Calu3 (cell line): ENCODE measurements at places on chromosomes 7 and 10.
A peak's percentile ranks its signal among the peaks of the same experiment; 100 is the strongest.

DNA sequence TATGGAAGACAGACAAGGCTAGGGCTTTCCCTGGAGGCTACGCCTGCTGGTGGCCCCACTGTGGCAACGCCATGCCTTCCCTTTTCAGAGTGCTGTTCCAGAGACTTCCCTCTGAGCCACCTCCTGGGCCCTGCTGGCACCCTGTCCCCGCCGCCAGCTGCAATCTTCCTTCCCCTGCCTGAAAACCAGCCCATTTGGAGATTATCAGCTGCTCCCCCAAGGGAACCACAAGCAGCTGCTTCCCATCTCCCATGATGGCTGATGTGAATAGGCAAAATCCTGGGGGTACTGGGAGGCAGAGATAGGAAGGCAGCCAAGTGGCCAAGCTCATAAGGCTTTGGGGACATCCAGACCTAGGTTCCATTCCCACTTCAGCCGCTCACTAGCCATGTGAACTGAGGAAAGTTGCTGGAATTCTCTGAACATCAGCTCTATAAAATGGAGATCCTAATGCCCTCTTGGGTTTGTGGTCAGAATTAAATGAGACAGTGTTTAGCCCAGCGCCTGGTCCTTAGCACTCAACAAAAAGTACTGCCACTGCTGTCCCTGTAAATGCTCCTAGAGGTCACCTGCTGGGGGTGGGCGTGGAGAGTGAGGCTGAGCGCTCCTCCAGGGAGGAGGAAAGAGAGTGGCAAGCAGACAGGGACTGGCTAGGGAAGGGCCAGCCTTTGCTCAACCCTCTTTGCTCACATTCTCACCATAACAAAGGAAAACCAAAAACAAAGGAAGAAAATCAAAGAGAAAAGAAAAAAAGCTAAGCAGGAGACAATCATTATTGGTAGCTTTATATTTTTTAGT, 5.9 kb downstream of the TSPAN33 start:
- no peaks in the 10 kb centered on the region for H3K4me1 ChIP-seq
- no peak for DNase-seq
- no peak overlapping the region for H3K4me3 ChIP-seq
- no peaks in the 10 kb centered on the region for H3K27me3 ChIP-seq
- no peak overlapping the region for H3K27ac ChIP-seq

DNA sequence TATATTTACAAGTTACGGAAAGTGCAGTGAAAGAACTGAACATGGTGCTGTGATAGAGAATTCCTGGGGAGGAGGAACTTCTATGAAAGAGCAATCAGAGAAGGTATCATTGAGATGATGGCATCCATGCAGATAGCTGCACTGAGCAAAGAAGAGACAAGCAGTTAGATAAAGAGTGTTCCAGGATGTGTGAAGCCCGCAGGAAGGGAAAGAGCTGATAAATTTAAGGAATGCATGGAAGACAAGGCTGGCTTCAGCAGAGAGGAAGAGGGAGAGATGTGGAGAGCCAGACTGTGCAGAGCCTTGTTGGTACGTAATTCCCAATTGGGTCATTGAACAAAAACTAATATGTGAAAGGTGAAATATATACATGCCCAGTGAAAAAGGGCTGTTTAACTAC, 538.9 kb downstream of the INHBA start:
- H3K4me1 ChIP-seq: peaks cover 3% of the 10 kb centered on the region
- no peaks in the 10 kb centered on the region for H3K27me3 ChIP-seq
- DNase-seq: no peak

- no peaks in the 10 kb centered on the region for H3K27me3 ChIP-seq
- H3K36me3 ChIP-seq: no peaks in the 10 kb centered on the region
- DNase-seq: no peak
- H3K4me3 ChIP-seq: no peak overlapping the region
These were observed 316.6 kb downstream of the GFRA1 start for GRCh38 chr10:115956225-115957011.

DNA sequence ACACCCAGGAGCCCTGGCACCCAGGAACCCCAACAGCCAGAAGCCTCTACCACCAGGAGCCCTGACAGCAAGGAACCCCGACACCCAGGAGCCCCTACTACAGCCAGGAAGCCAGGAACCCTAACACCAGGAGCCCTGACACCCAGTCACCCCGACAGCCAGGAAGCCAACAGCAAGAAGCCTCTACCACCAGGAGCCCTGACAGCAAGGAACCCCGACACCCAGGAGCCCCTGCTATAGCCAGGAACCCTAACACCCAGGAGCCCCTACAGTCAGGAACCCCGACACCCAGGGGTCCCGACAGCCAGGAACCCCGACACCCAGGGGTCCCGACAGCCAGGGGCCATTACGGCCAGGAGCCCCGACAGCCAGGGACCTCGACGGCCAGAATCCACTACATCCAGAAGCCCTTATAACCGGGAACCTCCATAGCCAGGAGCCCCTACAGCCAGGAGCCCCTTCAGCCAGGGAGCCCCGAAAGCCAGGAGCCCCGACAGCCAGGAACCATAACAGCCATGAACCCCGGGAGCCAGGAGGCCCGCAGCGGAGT, 440 bp upstream of the GLRX3 start:
- H3K4me3 ChIP-seq: peak overlapping the region; percentile 80
- DNase-seq: no peak
- H3K27me3 ChIP-seq: no peaks in the 10 kb centered on the region
- no peak overlapping the region for H3K27ac ChIP-seq
- peaks cover 37% of the 10 kb centered on the region for H3K36me3 ChIP-seq

DNA sequence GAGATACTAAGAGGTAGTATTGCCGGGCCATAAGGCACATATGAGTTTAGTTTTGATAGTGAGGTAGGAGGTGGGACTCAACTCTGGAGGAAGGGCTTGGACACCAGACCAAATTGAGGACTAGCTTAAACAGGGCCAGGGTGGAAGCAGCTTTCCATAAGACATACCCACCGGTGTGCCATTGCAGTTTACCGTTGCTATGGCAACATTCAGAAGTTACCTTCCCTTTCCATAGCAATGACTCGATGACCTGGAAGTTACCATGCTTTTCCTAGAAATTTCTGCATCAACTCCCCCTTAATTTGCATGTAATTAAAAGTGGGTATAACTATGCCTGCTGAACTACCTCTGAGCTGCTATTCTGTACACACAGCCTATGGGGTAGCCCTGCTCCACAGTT, 10.9 kb upstream of the SNX10 start:
- H3K27ac ChIP-seq: no peak overlapping the region
- H3K27me3 ChIP-seq: no peaks in the 10 kb centered on the region
- no peaks in the 10 kb centered on the region for H3K4me1 ChIP-seq
- H3K4me3 ChIP-seq: no peak overlapping the region
- DNase-seq: no peak

DNA sequence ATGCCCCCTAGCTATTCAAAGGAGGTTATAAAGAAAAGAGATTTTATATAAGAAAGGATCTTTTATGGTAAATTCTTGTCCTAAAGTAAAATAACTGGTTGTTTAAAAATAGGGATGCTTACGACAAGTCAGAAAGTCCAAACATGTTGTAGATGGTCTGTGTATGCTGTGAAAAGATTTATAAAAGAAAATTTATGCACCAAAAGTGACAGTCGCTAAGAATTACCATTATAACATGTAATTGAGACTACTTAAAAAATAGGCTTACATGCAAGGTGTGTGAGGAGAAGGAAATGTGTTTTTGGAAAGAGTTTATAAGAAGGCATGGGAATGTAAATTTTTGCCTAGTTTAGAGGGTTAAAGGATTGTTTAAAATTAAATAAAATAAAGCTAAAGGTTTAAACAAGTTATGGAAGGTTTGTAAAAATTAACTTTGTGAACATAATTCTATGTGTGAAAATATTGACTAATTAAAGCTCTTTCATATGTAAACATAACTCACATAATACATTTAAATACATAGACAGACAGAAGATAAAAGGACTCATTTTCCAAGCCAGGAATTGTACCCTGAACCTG, 118.5 kb downstream of the LYZL1 start:
- no peak overlapping the region for H3K4me3 ChIP-seq
- peaks cover 15% of the 10 kb centered on the region for H3K36me3 ChIP-seq
- H3K27me3 ChIP-seq: no peaks in the 10 kb centered on the region
- no peaks in the 10 kb centered on the region for H3K4me1 ChIP-seq

GRCh38 chr7:142130267-142130666, 18.7 kb downstream of the MGAM2 start:
- peak overlapping the region; percentile 75 for H3K27ac ChIP-seq
- H3K27me3 ChIP-seq: no peaks in the 10 kb centered on the region
- H3K4me1 ChIP-seq: peaks cover 33% of the 10 kb centered on the region
- DNase-seq: peak; percentile 7
- peaks cover 39% of the 10 kb centered on the region for H3K36me3 ChIP-seq
- H3K4me3 ChIP-seq: peak overlapping the region; percentile 25

- H3K4me1 ChIP-seq: peaks cover 7% of the 10 kb centered on the region
- H3K36me3 ChIP-seq: no peaks in the 10 kb centered on the region
- no peaks in the 10 kb centered on the region for H3K27me3 ChIP-seq
- H3K27ac ChIP-seq: no peak overlapping the region
These were observed 7.5 kb upstream of the CALD1 start for GRCh38 chr7:134771889-134772288.
